H1 (cell line): ENCODE measurements at places on chromosomes 12 and 14.

GRCh38 chr12:122265886-122266229 is 436 bp downstream of the VPS33A start:
- DNase-seq = no peak

DNA sequence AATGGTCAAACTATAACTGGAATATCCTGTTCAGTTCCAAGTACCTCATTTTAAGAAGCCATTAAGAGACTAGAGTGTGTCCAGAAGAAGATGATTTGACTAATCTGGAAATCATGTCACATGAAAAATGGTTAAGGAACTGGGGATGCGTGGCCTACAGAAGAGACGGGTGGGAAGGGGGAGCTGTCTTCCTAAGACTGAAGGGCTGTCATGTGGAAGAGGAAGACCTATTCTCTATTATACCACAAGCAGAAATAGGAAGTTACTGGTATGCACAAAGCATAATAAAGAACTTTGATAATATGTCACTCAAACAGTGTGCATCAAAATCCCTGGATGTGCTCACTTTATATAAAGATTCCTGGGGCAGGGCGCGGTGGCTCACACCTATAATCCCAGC is 50.3 kb downstream of the HECTD4 start:
- no peak for DNase-seq

DNA sequence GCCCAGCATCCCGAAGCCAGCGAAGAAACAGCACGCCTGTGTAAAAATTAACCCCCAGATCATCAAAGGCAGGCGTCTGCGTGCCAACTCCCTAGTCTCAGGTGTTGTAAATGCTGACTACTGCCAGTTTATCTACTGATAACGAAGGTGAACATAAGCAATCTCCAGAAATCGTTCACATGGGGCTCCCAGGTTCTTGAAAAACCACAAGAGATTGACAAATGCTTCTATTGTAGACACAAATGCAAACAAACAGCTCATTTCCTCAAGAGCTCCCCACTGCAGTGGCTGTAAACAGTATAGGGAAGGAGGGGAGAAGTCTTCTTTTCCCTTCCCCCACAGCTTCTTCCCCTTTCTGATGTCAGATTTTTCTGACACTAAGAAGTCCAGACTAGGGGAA is 5.3 kb upstream of the PLEKHG3 start:
- DNase-seq = no peak

- no peak for DNase-seq
Observed at GRCh38 chr12:12376646-12377448, 20.0 kb downstream of the BORCS5 start.

DNA sequence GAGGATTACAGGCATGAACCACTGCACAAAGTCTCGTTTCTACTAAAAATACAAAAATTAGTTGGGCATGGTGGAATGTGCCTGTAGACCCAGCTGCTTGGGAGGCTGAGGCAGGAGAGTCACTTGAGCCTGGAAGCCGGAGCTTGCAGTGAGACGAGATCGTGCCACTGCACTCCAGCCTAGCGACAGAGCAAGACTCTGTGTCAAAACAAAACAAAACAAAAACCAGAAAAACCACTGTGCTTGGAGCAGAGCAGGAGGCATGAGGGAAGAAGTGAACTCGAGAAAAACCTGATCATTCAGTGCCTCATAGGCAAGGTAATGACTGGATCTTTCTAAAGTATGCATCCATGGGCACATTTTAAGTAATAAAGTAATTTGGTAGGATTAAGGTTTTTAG is 487.8 kb downstream of the KCNH5 start:
- DNase-seq = no peak

GRCh38 chr12:106112145-106112821 is 26.5 kb downstream of the NUAK1 start:
- no peak for DNase-seq

DNA sequence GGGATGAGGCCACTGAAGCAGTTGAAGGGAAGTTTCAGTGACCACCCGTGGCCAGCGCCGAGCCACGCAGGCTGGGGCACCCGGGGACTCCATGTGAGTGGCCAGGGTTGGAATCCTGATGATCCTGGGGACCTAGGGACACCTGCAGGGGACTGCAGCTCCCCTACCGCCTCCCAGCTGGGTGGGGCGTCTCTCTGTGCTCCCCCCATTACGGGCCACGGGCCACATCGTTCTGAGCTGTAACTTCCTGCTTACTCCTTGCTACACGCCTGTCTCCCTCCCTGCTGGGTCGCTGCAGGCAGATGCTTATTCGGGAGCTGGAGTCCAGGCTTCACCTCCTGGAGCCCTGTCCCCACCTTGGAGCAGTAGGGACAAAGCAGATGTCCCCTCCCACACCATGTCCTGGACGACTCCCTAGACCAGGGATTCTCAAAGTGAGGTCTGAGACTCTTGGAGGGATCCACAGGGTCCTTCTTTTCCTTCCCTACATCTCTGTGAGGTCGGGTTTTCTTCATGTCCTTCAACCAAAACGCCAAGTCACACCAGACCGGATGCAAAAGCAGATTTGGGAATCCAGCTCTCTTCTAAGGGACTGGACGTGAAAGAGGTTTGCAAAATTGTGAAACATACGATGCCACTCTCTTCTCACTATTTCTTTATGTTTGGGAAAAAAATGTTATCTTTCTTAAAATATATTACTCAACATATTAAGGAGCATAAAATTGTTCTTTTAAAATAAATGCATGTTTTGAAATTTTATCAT is 85.9 kb upstream of the NCOR2 start:
- DNase-seq = no peak

DNA sequence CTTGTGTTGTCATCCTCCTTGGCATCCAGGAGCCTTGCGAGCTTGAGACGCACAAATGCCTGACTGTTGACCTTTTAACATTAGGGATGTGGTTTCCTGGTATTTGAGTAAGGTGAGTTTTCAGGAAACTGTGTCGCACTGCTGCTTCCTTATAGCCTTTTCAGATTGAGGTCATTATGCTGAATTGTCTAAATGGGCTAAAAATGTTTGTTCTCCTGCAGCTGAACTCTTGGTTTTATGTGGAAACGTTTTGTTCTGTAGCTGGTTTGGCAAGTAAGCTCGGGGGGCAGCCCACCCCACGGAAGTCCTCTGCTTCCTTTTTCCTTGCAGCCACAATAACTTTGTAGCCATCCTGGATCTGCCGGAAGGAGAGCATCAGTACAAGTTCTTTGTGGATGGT is 5.7 kb downstream of the PRKAB1 start:
- DNase-seq = no peak

DNA sequence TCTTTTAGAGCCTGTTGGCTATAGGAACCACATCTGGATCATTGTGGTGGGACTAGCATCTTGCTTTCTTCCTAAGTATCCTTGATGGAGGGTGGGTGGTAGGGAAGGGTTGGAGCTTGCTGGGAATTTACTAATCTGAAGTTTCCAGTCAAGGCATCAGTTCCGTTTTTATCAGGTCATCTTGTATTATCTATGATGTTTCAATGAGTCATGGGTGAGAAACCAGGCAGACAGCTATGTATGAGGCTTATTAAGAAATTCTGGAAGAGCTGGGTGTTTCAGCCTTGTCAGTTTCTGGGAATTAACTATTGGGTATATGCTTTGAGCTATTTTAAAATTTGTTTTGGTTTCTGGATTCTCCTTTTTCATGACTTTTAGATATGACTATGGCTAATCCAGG is 11.3 kb downstream of the TSFM start:
- DNase-seq = no peak

DNA sequence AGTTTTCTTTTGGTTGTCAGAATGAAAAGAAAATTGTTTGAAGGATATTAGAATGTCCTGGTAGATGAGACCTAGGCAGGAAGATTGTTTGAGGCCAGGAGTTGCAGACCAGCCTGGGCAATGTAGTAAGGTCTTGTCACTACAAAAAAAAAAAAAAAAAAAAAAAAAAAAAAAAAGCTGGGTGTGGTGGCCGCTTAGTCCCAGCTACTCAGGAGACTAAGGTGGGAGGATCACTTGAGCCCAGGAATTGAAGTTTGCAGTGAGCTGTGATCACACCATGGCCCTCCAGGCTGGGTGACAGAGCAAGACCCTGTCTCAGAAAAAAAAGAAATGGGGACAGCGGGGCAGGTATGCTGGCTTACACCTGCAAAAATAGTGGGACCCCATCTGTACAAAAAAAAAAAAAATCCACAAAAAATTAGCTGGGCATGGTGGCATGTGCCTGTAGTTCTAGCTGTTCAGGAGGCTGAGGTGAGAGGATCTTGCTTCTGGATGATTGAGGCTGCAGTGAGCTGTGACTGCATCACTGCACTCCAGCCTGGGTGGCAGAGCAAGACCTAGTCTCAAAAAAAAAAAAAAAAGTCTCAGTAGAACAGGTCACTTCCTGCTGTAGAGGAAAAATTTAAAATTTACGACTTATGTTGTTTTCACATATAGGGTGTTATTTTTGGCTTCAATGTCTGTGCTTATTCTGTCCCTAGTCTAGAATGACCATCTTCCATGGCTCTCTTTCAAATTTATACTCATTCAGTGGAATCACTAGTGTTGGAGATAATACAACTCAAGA is 70.7 kb downstream of the PPHLN1 start:
- DNase-seq = no peak

DNA sequence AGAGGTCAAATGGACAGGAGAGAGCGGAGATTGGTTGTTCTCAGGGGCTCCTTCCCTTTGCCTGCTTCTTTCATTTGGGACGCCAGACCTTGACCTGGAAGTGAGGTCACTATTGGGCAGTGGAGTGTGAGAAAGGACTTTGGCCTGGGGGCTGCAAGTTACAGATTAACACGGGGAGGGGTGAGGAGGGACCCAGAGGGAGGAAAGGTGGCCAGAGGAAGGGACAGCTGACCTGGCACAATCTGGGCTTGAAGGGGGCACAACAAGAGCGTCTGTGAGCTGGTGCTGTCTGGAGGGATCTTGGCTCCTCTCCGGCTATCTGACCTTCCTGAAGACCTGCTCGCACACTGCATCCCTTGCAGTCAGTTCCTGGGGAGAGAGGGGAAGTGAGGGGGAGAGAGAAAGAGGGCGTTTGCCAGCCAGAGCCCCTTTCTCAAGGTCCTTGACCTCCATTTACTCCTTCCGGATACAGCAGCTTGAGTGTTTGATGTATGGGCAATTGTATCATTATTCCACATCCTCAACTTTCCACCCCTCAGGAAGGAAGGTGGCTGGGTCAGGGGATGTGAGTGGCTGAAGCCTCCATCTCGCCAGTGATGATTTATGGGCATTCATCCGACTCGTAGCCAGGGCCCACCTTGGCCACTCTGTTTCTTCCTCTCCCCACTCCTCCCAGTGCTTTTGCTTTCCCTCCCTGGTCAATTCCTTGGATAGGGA is 4.7 kb downstream of the RBP5 start:
- DNase-seq = no peak

DNA sequence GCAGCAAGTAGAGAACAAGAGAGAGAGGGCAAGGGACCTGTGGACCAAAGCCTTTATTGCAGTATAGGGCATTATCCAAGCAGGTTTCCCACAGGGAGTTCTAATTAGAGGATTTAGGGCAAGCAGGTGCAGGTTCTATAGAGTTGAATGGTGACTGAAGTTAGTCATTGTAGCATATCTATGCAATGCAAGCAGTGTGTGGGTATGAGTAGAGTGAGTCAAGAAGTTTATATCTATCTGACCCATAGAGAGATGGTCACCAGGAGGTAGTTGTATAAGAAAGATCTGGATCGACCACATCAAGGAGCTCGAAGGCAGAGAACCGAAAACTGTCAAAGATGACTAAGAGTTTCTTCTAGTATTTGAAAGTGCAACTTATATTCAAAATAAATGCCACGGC is 167.3 kb downstream of the PLCZ1 start:
- no peak for DNase-seq

- DNase-seq = no peak
Observed at GRCh38 chr12:42104087-42104486, 40.6 kb downstream of the GXYLT1 start.

GRCh38 chr12:38587594-38587993 is 271.0 kb downstream of the ALG10B start:
- DNase-seq = no peak

DNA sequence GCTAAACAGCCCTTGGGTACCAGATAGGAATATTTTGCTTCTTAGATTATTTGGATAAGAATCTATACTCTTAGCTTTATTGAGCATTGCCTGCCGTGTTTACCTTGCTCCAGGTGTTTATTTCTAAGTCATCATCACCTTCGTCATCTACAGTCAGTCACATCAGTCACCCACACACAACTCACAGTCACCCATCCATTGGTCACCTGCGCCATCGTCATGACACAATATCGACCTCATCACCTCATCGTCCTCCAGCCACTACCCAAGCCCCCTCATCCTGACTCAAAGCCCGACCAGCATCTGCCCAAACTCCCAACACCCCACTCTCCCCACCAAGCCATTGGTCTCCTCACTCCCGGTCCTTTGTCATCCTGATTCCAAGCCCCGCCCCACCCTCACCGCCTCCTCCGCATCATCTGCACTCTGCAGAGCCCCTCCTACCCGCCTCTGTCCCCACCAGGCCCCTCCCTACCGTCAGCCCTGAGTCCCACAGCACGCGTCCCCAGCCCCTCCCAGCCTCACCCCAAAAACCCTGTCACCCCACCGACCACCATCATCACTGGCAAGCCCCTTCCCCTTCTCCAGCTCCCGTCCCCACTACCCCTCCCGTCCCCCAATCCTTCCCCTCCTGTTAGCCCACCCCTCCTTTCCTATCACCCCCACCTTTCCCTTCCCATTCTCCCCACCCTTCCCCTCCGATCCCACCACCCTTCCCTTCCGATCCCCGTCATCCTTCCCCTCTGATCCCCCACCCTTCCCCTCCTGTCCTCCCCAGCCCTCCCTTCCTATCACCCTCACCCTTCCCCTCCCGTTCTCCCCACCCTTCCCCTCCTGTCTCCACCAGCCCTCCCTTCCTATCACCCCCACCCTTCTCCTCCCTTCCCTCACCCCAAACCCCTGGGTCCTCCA is 9.8 kb downstream of the DLK1 start:
- DNase-seq = no peak

- no peak for DNase-seq
Observed at GRCh38 chr12:100868487-100868886, 73.9 kb downstream of the ANO4 start.

DNA sequence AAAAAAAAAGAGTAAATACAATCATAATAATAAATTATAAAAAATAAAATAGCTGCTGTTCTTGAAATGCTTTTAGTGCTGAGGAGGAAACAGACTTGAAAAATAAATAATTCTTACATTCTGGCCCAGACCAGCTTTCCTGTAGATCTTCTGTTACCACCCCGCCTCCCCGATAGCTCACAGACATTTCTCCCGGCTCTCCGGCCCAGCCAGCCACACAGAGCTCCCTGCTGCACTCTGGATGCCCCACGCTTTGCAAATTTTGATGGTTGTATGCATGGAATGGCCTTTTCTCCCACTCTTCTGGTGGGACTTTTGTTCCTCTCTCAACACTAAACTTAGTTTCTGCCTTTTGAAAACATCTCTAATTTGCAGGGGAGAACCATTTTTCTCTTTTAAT is 249.3 kb downstream of the ATP23 start:
- no peak for DNase-seq

DNA sequence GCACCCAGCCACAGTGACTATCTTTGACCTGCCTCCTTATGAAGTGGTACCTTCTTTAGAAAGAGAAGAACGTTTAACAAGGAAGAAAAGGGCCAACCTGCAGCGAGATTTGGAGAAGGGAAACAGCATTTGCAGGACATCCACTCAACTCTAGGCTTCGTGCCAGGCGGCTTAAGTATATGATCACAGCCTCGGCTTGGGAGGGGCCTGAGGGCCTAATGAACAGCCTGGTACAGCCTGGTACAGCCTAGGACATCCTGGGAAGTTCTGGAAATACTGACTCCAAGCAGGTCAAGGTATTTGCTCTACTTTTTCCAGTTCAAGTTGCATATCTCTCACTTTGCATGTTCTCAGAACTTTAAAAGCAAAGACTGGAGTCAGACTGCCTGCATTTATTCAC is 16.1 kb downstream of the HCAR2 start:
- no peak for DNase-seq

GRCh38 chr14:103522649-103523574 is at the start of gene CKB:
TSS of gene CKB (minus strand) at chr14:103522830. CDS start at chr14:103522493, 337 bp downstream.
- no peak for DNase-seq
